Motor neuron (in vitro differentiated cells): ENCODE measurements at places on chromosomes 3 and 15.

DNA sequence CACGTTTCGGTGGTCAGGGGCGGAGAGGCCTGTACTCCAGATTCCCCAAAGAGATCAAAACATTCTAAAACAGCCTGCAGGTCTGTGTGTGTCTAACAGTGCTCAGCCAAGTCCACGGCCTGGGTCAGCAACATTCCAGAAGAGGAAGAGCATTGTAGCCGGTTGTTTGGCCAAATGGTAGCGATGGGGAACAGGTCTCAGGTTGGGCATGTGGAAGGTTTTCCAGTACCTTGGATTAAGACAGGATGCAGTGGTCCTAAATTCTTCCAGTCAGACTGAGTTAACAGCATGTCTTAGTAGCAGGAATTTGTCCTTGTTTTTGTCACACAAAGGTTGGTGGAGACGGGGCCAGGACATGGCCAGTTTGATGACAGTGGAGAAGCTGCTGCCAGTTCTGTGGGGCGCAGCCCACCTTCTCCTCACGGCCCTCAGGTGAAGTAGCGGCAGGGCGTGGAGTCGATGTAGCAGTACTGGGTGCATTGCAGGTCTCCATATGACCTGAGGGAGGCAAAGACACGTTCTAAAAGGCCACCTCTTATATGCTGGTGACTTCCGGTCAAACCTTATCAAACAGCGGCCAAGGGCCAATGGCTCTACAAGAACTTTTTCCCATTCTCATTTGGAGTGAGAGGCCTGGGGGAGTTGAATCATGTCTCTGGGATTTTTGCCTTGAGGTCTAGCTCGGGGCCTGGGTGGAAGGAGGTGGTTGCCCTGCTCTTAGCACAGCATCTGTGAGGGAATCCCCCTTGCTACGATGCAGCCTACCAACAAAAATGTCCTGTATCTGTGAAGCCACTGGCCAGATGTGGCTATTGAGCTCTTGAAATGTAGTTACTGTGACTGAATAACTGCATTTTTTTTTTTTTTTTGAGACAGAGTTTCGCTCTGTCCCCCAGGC, 24.1 kb downstream of the EAF1 start:
- ATAC-seq, result no peak

- ATAC-seq, result no peak
These were observed 25.8 kb upstream of the PAQR5 start for GRCh38 chr15:69272891-69273290.

- no peak for ATAC-seq
These were observed 17.5 kb upstream of the ALPK3 start for GRCh38 chr15:84799511-84800187.

- ATAC-seq, result no peak
These were observed 20.1 kb downstream of the FAM3D start for GRCh38 chr3:58646503-58646902.

DNA sequence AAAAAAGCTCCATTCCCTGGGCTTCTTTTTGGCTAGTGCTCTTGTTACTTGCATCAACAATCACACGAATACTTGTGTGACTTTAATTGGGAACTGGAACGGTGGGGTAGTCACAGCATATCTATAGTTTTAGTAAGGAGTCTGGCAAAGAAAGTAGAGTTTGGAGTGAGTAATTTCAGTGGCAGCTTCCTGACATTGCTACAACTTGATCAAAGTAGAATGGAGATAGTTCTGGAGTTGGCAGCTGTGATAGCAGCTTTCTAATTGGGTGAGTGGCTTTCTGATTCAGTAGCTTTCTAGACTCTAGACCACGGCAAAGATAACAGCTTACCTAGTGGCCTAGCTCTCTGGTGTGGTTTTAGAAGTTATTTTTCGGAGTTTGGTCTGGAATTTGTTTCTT, 475.0 kb downstream of the TUSC7 start:
- ATAC-seq, result no peak
